MG63 (cell line): ENCODE measurements at places on chromosomes 12 and 14.

- no peak for DNase-seq
Observed at GRCh38 chr14:55546212-55546874, 33.7 kb upstream of the KTN1 start.

DNA sequence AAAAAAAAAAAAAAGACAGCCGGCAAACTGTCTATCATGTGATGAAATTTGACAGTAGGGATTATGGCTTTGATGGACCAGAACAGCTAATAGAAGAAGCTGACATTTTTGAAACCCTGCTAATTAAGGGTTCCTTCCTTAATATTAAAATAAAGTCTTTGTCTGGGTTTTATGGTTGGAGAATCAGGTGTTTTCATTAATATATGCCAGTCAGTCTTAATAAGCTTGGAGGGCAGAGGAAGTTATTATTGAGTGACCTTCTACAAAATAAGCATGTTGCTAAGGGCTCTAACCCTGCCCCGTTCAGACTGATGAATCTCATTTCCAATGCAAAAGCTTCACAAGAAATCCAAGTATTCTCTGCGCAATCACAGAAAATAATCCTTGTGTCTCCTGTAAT lies 289.8 kb downstream of the EGLN3 start:
- DNase-seq: no peak

DNA sequence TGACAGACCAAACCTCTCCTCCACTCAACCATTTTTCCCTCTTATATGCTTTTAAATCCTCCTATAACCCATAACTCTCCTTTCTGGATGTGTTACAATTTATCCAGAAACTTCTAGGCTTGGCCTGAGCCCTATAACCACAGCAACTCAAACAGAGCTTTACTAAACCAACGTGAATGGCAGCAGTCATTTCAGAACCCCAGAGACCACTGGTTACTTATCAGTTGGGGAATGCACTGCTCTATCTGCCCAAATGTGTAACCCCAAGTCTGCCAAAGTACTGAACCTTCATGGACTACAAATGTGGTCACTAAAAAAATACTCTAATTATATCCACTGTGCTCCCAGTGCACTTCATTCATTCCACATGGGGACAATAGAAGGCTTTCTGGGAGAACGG lies 42.0 kb downstream of the NAA25 start:
- no peak for DNase-seq

- DNase-seq: no peak
Observed at GRCh38 chr12:97716356-97716755, 253.8 kb downstream of the RMST start.

GRCh38 chr14:94823556-94824341 lies 53.8 kb upstream of the GSC start:
- peak; percentile 19 for DNase-seq

- no peak for DNase-seq
Observed at GRCh38 chr12:125772403-125772802, 707.2 kb downstream of the AACS start.

DNA sequence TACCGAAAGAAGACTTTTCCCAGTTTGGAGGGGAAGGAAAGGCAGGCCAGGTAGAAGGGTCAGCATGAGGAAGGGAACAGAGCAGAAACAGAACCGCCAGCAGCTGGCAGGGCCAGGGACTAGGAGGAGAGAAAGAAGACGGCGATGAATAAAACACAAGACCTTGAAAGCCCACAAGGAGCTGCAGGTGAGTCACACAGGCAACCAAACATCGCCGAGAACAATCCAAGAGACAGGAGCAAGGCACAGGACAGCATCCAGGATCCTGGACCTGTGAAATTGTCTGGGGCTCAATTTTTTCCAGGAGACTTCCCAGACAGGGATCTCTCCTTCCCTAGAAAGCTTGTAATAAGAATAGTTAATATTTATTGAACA lies 47.3 kb downstream of the NUAK1 start:
- DNase-seq: peak; percentile 14
